HTR-8/SVneo (cell line): ENCODE measurements at places on chromosomes 16 and 17.
A peak's percentile ranks its signal among the peaks of the same experiment; 100 is the strongest.

DNA sequence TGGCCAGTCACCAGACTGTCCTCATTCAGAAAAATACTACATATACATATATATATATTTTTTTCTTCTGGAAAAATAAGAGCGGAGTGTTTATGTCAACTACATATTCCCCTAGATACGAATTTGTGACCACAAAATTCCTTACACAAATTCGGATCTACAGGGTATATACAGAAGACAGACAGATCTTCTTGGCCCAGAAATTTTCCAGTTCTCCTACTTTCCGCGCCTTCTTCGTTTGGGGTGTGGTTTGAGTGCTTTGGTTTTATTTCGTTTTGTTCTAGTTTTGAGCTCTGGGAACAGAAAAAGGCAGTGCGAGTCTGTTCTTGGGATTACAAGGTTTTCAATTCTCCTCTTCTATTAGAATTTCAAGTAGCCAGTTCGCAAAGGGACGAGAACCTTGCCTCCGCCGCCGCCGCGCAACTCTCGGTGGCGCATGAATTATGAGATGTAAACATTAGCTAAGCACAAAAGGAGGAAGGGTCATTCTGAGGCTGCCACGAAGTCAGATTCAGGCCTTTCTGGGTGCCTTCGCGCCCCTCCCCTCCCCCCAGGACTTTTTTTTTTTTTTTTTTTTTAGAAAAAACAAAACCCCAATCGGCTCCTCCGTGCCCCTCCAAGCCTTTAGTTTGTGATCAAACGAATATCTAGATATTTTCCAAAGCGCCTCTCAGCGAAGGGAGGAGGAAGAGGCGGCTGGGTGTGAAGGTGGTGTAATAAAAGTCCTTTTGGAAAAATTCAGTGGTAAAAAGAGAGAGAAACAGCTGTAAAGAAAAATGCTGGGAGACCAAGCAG lies 1.8 kb upstream of the HOXB4 start:
- DNase-seq: no peak

GRCh38 chr17:32901743-32902142 lies 24.8 kb upstream of the MYO1D start:
- no peak for DNase-seq

- DNase-seq: no peak
These were observed 711.6 kb downstream of the CDH11 start for GRCh38 chr16:64410306-64410705.

DNA sequence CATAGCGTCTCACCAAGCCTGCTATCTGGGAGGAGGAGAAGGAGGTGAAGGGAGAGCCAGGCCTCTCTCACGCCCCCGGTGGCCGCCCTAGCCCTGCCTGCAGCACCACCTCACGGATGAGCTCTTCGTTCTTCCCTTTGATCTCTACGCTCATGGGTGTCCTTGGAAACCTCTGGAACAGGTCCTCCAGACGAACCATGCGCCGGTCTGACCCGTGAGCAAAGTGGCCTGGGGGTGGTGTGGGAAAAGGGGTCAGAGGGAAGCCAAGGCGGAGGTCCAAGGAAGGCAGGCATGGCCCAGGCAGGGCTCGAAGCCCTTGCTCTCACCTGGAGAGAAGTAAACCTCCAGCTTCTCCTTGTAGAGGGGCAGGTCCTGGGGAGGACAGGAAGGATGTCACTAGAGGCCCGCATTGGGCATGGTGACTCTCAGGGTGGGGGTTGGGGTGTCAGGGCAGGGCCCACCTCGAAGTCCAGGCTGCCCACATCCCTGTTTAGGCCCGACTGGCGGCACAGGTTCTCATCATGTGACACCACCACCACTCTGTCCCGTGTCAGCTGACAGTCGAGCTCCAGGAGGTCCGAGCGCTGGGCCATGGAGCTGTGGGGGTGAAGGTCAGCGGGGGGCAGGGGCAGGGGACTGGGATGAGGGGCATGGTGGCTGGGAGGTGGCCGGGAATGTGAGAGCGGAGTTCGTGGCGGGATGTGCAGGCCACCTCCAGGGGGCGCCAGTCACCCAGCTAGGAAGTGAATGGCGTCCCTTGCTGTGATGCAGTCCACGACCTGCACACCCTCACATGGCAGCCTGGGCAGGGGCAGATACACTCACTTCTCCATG lies 923 bp downstream of the GDPD3 start:
- peak; percentile 53 for DNase-seq

DNA sequence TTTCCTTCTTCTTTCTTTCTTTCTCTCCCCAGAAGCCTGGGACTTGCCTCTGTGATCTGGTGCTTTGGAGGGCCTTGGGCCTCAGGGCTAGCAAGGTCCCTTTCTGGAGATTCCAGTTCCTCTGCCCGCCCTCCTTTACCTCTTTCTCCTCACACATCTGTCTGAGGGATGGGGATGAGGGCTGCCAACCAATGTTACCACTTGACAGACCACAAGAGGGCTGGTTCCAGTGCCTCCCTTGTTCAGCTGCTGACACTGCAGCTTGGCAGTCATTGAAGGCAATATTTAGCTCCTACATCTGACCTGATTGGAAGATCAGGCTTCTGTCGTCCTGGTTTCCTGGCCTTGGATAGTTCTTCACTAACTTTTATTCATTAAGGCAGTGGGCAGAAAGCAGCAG lies 3.6 kb upstream of the ZNF652 start:
- no peak for DNase-seq

GRCh38 chr16:58421529-58421928 lies 29.3 kb downstream of the GINS3 start:
- peak; percentile 24 for DNase-seq

- no peak for DNase-seq
These were observed 12.1 kb upstream of the ACE start for GRCh38 chr17:63464691-63465236.

GRCh38 chr17:76304226-76305134 lies 3.6 kb downstream of the QRICH2 start:
- DNase-seq: no peak

DNA sequence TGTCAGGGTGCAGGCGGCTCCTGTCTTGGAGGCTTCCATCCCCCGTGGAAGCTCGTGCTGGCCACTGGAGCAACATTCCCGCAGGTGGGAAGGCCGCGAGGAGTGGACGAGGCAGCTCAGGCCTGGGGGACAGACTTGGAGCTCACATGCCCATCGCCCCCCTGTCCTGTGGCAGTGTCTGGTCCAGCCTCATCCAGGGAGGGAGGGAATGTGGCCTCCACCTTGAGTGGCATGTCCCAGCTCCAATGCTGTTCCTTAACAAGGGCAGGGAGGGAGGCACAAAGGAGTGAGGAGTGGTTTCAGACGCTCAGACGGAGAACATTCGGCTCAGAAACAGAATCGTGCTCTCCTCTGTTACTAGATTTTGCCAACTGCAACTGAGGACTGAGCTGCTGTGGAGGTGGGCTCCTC lies 159.4 kb upstream of the CHMP6 start:
- DNase-seq: peak; percentile 25

DNA sequence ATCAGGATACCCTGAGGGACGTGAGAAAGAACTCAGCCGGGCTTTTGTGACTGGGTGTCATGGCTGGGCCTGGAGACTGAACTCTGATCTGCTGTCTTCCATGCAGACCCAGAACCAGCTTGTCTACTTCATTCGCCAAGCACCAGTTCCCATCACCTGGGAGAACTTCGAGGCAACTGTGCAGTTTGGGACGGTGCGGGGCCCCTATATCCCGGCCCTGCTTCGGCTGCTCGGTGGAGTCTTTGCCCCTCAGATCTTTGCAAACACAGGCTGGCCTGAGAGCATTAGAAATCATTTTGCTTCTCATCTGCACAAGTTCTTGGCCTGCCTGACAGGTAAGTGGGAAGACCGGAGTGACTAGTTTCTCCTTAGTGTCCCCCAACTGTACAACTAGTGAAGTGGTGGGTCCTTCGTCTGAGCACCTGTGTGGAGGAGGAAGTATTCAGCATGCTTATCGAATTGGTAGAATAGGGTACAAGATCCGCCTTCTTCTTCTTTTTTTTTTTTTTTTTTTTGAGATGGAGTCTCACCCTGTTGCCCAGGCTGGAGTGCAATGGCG lies 15.5 kb downstream of the DNAH2 start:
- no peak for DNase-seq

- DNase-seq: no peak
These were observed 12.7 kb upstream of the TMEM98 start for GRCh38 chr17:32915245-32915644.

DNA sequence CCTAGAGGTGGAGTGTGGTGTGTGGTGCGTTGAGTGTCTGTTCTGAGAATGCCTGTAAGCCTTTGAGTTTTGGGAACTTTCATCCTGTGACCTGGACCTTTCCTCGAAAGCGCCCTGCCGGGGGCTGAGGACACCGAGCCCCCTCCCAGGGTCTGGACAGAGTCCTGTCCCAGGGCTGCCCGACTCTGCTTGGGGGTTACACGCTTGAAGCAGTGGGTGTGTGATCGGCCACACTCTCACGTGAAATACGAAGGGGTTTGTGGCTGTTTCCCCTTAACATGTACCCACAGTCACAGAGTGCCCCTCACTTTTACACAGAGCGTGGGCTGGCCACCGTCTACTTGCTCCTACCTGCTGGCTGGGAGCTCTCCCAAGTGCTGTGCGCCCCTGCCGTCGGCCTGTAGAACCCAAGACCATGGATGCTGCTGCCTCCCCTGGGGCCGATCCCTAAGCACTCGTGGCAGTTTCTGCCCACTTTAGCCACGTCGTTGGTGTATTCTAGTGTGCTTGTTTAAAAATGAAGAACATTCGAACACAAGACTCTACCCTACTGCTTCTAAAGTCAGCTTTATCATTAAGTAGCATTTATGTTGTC lies 6.8 kb downstream of the ZNF750 start:
- no peak for DNase-seq

- no peak for DNase-seq
These were observed 161.8 kb upstream of the NOG start for GRCh38 chr17:56431736-56432135.
